Left kidney (tissue), 8 donors: ENCODE measurements at places on chromosomes 3 and 15. TPM values are rescaled to one million over a fixed set of nuclear protein-coding genes. Genes with fewer than 3 reads are reported as not detected.

Gene CLDN16
- 35.6 TPM for polyA plus RNA-seq

GRCh38 chr3:34351882-34352777 is 553.7 kb downstream of the PDCD6IP start:
- no peak for DNase-seq

DNA sequence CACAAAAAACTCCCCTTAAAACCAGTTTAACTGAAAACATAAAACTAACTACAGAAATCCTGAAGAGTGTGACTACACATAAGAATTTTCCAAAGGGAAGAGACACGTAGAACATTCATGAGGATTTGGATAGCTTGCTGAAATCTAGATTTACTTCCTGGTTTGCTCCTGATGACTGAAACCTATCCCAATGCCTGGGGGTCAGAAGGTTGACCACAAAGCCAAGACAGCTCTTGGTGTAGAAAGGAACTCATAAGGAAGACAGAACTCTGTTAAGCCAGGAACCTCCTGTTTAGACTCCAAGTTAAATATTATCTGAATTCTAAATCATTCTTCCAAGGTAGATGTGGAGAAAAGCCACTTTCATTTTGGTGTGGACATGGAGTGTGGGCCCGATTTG is 92.8 kb downstream of the TFG start:
- no peak for DNase-seq

Gene GABPB1
- polyA plus RNA-seq, result 35.3 TPM

DNA sequence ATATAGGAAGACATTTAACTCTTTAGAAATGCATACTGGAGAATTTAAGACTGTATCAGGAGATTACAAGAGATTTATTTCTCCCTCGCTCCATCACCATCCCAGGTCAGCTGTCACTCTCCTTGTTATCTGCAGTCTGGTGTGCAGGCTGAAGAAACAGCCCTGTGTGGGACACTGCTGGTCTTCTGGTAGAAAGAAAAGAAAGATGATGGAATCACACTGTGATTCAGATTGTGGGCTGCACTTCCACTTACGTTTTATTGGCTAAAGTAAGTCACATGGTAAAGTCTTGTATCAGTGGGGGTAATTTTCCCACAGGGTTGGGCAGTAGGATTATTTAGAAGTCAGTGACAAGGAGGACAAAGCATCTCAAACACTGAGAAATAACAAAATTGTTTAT is 18.1 kb upstream of the ATP1B3 start:
- no peak for DNase-seq

GRCh38 chr15:88995449-88995848 is 82.3 kb upstream of the MFGE8 start:
- no peak for DNase-seq

DNA sequence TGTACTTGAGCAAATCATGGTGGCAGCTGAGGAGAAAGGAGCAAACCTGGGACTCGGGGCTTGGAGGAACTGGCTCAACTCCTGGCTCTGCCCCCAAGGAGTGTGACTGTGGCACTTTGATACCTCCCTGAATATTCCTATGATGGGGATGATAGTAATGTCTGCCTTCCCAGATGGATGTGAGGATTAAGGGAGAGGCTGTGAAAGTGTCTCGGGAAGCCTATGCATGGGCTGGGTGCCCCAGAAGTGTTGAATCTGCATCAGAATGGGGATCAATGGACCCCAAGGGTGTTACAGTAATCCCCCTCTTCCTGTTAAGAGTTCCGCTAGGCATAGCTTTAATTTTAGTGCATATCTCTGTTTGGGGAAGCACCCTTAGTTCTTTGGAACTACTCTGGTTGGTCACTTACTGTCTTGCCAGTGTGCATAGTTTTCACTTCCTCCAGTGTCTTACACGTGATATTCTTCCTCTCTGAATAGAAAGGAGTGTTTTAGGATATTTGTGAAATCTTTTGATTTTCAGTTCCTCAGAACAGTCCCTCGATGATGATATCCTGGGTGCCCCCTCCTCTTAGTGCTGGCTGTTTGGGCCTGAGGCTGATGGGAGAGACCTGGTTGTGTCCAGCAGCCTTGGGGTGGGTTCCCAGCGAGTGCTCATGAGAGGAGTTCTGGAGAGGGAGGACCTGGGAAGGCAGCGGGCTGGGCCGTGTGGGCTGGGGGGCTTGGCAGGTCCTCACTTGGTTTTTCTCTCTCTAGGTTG is 97.5 kb downstream of the CHDH start:
- DNase-seq, result no peak

Gene PRR20G
- not detected for polyA plus RNA-seq

GRCh38 chr3:39141171-39141995 is 12.0 kb downstream of the CSRNP1 start:
- no peak for DNase-seq

DNA sequence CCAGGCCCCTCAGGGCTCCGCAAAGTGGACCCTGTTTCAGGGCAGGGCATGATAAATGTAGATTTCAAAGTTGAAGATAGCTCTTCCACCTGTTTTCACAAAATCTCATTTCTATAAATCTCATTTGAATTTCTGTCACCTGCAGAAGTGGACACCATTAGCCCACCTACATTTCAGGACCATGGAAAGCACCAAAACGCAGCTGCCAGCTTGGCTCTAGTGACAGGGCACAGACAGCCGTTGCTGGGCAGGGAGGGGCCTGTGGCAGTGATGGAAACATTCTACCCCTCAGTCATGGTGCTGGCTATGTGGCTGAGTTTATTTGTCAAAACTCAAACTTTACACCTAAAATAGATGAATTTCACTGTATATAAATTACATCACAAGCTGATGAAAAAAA is 40.4 kb downstream of the PRR23E start:
- DNase-seq, result peak; percentile 62

Gene IL5RA
- 0.73 TPM for polyA plus RNA-seq

Gene ERC2
- 3.9 TPM for polyA plus RNA-seq

DNA sequence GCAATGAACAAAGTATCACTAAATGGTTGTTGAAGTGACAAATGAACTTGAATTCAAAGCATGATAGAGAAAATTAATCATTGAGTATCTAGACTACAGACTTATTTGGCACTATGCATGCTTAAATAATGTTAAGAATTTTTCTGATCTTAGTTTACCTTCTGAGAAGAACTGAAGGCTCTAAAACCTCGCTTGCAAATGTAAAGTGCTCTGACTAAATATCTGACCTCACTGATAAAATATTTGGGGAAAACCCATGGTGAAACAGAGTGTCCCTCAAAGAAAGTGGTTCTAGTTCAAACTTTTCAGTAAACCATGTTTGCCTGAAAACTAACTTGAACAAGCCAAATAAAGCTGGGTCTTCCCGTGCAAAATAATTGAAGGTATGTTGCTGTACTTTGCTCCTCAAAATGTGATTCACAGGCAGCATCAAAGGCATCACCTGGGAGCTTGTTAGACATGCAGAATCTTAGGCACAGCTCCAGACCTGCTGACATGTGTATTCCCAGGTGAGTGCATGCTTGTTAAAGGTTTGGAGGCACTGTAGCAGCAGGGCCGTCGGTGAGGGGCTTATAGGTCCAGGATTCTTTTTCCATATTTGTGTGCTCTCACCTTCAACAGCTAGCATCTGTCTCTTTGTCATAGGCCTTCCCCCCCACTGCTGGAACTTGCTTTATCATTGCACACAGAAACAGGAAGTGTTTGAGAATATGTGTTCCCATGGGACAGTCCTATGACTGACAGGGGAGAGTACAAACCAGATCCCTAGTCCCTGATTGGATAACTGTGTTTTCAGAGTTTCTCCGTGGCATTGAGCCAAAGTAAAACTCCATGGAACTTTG is 524.2 kb upstream of the LMCD1 start:
- peak; percentile 18 for DNase-seq

Gene CCDC39
- 9.8 TPM for polyA plus RNA-seq

Gene SH3BP5
- polyA plus RNA-seq, result 47.2 TPM

Gene PLA2G4D
- polyA plus RNA-seq, result 0.07 TPM

Gene SCAANT1
- polyA plus RNA-seq, result 1.0 TPM

DNA sequence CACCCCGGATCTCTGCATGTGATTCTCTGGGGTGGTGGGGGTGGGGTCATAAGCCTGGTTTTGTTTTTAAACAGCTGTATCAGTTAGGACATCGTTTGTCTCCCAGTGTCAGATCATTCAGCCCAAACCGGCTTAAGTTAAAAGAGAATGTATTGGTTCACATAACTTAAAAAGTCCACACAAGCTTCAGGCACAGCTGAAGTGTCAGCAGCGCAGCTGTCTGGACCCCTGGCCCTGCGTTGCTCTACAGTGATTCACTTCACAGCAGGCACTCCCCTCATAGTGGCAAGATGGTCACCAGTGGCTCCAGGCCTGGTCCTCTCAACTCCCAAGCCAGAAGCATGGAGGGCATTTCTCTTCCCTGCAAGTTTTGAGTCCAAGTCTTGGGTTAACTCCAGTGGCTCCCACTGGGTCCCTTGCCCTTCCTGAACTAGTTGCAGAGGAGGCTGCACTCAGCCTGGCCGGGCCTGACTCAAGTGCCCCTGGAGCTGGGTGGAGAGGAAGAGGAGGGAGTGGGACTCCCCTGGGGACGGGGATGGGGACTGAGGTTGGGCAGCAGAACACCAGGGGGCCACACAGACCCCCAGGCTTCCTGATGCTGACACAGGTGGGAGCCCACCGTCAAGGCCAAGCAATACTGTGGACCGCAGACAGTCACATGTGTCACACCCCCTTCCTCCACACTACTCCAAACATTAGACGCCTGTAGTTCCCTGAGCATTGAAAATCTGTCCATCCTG is 28.9 kb upstream of the GP9 start:
- DNase-seq, result no peak

DNA sequence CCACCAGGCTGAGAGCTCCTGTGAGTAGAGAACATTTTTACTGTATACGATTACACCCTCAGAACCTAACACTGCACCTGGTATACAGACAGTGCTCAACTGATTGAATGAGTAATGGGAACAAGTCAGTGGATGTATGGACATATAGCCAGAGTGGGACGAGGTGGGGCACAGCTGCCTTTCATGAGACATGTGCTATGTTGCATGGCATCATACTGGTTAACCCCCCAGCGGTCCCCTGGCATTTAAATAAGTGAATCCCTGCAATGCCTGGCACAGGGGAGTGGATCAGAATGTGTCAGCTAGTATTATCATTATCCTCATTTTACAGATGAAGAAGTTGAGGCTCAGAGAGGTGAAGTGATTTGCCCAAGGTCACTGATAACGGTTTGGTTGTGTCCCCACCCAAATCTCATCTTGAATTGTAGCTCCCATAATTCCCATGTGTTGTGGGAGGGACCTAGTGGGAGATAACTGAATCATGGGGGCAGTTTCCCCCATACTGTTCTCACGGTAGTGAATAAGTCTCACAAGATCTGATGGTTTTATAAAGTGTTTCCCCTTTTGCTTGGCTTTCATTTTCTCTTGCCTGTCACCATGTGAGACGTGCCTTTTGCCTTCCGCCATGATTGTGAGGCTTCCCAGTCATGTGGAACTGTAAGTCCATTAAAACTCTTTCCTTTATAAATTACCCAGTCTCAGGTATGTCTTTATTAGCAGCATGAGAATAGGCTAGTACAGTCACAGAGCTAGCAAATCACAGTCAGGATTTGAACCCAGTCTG is 56.0 kb upstream of the ATP2B2 start:
- DNase-seq, result no peak

Gene GP9
- 0.47 TPM for polyA plus RNA-seq

DNA sequence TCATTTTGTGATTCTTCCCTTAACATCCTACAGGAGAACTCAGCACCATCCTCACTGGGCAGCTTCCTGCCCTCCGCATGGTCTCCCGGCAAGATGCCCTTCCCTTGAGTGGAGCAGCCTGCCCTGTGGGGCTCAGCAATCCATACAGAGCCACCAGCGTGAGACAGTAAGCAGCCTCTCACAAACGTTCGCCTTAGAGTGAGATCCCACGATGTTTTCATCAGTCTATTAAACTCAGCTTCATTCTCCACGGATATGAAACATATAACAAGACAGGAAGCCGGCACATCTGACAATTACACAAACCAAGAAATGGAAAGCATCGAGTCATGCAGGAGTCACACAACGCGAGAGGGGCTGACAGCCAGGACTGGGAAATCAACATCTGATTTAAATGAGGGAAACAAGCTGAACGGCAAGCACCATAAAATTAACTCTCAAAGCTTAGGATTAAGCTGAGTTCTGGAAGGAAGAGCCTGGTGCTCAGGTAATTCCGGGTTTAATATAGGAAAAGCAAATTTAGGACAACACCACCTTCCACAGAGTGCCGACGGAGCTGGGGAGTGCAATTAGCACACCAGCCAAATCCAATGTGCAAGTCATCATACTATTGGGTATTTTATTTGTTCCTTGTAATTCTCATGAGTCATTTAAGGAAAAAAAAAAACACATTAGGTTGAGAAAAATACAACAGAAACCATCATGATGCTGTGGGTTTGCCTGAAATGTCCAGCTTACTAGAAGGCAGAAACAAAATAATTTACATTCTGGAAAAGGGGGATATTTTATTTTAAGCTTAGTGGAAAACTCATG is 272.0 kb downstream of the OCA2 start:
- no peak for DNase-seq

- no peak for DNase-seq
Observed at GRCh38 chr3:56339671-56340070, 128.6 kb downstream of the ERC2 start.

GRCh38 chr3:42681361-42682038 is 3.8 kb upstream of the KLHL40 start:
- no peak for DNase-seq

DNA sequence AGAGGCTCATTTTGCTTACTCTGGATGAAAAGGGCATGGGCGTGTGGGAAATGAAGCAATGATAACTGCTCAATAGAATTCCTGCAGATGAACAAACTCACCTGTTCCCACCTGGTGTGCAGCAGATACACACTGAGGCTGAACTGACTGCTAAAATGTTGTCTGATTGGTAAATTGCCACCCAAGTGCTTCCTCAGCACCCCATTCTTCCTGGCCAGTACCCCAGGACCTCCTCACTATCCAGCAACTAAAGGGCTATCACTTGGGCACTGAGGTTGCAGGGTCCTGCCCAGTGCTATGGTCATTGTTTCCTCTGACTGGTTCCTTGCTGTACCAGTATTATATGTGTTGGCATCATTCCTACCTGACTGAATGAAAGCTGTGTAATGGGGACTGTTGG is 38.0 kb upstream of the DGKG start:
- DNase-seq, result no peak

Gene SLC35G2
- 5.1 TPM for polyA plus RNA-seq

Gene A4GNT
- 1.8 TPM for polyA plus RNA-seq

Gene MOBP
- polyA plus RNA-seq, result 0.22 TPM

Gene SH2D7
- 0.98 TPM for polyA plus RNA-seq

Gene CHRD
- polyA plus RNA-seq, result 10.6 TPM

- DNase-seq, result no peak
Observed at GRCh38 chr3:98246142-98246541, 17.9 kb upstream of the OR5H6 start.

Gene LTK
- 1.7 TPM for polyA plus RNA-seq

DNA sequence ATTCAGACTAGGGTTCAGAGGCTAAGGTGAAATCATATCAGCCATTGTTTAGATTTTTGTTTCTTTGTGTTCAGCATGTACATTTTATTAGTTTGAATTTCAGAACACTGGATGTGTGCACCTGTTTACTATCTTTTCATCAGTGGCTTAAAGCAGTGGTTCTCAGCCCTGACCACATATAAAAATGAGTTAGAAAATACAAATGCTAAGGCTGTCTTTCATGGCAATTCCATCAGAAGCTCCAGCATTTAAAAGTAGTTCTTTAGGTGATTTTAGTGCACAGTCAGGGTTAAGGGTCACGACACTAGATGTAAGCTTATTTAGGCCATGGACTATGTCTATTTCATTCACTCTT is 213.5 kb downstream of the NECTIN3 start:
- DNase-seq, result no peak

Gene SPTBN5
- 2.8 TPM for polyA plus RNA-seq

Gene CSTA
- 0.32 TPM for polyA plus RNA-seq

GRCh38 chr15:52284164-52284563 is 11.4 kb downstream of the MYO5C start:
- DNase-seq, result no peak

GRCh38 chr3:13078163-13078905 is 5.1 kb upstream of the IQSEC1 start:
- no peak for DNase-seq
